NCI-H2081 (cell line): ENCODE measurements at places on chromosomes 7 and 10.
A peak's percentile ranks its signal among the peaks of the same experiment; 100 is the strongest.

DNA sequence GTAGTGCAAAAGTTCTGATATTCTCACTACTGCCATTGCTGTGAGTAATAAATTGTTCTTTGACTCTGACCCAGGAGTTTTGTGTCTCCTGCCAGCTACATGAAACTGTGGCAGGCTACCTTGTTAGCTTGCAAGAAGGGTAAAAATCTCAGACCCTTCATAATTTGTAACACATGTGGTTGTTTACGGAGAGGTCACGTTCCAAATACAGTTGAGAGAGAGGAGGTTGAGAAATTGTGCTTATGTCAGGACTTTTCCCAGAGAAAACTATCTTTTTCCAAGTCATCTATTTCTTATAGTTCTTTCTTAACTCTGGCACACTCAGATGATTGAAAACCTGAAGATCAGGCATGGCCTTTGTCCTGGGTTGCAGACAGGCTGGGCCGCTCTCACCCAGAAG is 114.4 kb upstream of the SVIL start:
- no peak for DNase-seq

DNA sequence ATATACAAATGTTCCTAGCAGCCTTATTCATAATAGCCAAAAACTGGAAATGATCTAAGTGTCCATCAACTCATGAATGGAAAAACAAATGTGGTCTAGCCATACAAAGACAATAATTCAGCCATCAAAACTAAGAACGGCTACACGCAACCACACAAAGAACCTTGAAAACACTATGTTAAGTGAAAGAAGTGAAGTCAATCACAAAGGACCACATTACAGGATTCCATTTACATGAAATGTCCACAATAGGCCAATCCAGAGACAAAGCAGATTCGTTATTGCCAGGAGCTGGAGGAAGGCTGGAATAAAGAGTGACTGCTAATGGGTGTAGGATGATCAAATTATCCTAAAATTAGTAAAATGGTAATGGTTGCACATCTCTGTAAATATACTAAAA is 21.1 kb downstream of the MKRN1 start:
- DNase-seq, result peak; percentile 43

- no peak for DNase-seq
These were observed 71.4 kb upstream of the NFKB2 start for GRCh38 chr10:102324061-102324460.

DNA sequence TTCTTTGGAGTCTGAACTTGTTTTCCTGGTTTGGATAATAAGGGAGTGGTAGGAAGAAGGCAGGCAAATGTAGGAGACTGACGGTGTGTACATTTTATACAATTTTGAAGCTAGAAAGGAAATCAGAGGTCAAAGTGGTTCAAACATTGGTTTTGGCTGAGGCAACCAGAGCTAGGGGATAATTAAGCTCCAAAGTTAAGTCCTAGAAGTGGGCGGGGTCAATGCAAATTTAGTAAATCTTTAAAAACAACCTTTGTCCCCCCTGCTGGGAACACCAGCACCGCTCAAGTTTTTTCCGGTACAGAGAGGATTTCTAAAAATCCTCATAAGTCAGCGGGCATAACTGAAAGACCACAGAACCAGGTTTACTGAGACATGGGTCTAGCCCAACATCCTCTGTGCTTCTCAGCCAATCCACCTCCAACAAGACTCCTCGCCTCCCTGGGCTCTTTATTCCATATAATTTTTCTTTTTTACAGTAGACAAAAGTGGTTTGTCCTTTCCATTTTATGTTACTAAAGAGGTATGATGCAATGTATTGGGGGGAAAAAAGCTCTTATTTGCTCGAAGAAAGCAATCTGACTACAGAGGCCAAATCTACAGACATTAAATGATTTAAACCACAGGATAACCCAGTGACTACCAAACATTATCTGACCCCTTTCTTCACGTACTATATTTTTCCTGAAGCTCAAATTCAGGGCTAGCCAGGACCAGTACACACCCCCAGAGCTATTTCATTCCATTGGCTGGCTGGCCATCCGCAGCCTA is 1.6 kb downstream of the GLUD1 start:
- DNase-seq, result no peak

GRCh38 chr10:68239596-68240150 is 7.8 kb upstream of the ATOH7 start:
- DNase-seq, result no peak

DNA sequence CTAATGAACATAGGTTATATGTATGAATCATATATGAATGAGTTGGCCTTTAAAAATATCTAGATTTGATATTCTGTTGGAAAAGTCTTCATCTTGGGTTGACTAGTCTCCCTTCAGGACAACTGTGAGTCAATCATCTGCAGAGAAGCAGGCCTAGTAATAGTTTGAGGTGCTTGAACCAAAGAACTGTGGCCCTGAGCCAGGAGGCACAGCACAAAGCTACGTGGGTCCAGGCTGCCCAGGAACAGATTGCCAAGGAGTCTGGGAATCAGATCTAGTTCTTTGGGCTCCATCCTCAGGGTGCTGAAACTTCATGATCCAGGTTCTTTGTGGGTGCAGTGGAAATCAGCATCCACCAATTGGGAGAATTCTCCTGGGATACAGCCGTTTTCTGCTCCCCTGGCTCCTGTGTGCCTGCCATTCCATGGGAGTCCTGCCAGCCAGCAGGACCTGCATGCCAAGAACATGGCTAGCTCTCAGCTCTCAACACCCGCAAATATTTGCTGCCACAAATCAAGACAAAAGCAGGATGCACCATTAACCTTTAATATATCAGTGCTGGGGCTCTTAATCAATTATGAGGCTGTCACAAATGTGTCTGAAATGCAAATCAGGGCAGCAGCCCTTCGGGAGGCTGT is 709.0 kb downstream of the GRID1 start:
- no peak for DNase-seq

- no peak for DNase-seq
These were observed 31.1 kb upstream of the IMMP2L start for GRCh38 chr7:111593343-111593742.

DNA sequence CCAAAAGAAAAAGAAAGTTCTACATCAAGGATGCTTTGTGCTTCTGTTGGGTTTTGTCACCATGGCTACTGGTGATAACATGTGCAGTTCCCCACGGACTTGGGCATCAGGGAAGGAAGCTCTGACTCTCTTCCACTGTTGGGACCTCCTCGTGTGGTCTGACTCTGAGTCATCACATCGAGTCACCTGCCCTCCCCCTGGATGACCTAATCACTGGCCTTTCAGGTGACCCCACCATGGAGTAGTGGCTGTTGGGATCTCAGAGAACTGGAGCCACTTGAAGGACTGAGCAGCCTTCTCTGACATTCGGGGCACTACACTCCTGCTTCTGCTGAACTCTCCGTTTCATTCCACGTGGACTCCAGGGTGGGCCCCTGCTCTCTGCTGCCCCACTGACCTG is 60.8 kb upstream of the DOCK1 start:
- DNase-seq, result no peak

DNA sequence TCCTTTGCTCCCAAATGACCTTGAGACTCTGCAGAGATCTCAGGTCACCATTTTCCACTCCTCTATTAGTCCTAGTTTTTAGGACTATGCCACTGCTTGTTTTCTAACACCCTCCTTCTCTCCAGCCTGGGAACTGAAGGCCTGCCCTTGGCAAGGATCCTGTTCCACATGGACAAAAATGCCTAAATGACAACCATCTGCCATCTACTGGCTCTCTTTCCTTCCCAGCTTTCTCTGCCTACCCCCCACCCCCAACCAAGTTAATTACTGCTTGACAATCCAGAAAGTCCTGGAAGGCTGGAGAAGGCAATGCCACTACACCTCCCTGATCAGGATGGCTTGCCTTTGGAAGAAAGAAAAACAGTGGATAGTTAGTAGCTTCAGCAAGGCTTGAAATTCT is 44.8 kb upstream of the SP8 start:
- DNase-seq, result peak; percentile 38
